Substantia nigra (tissue), 51 donors: ENCODE measurements at places on chromosomes 6 and 20.

- DNase-seq: no peak
Measured at GRCh38 chr6:132021552-132022375, 70.6 kb upstream of the CCN2 start.

DNA sequence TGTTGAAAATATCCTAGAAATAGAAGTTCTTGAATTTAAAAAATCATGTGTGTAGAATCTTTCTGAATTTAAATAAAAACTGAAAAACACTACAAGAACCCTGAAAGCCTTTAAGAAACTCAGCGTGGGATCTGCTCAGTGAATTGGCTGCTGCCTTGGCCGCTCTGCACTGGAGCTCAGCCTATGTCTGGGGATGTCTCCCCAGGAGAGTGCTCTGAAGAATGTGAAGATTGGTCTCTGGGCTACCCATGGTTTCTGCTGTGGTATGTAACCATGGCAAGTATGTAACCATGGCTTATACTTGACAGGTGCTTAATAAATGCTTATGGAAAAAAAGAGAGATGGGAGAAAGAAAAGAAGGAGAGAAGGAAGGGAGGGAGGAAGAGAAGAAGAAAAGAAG is 3.1 kb upstream of the RRAGD start:
- DNase-seq: no peak

DNA sequence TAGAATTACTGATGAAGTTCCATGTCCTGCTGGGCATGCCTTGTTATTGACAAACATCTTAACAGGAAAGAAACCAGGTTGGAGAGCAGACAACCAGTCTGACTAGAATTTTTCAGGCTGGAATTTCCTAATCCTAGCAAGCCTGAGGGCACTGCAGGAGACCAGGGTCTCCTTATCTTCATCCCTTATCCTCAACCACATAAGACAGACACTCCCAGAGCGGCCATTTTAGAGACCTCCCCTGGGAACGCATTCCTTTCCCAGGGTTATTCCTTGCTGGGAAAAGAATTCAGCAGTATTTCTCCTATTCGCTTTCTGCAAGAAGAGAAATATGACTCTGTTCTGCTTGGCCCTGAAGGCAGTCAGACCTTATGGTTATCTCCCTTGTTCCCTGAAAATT is 803.7 kb downstream of the GRIK2 start:
- no peak for DNase-seq

GRCh38 chr6:14765721-14766390 is 480.0 kb upstream of the JARID2 start:
- no peak for DNase-seq

GRCh38 chr20:53929974-53930650 is 140.3 kb downstream of the BCAS1 start:
- DNase-seq: no peak

DNA sequence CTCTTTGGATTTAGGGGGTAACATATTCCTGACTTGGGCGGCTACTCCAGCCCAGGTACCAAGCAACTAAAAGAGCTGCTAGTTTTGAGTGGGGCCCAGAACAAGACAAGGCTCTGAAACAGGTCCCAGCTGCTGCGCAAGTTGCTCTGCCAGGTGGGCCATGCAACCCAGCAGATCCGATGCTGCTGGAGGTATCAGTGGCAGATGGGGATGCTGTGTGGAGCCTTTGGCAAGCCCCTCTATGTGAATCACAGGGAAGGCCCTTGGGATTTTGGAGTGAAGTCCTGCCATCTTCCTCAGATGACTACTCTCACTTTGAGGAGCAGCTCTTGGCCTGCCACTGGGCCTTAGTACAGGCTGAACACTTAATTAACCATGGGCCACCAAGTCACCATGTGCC is 43.7 kb upstream of the VSX1 start:
- no peak for DNase-seq

DNA sequence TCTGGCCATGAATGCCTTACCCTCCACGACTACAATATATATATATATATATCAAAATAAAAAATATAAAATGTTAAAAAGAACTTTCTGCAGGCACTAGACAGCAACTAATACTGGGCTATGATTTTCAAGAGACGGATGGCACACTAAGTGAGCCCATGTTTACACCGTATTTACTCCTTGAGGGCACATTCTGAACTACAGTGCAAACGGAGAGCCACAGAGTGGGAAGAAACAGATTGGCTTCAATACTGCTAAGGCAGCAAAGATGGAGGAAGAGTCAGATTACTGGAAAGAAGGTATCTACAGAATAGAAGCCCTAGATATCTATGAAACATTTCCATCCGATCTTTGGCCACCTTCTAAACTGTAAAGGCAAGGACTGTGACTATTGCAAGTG is 330.3 kb downstream of the HTR1B start:
- DNase-seq: no peak

- DNase-seq: no peak
Measured at GRCh38 chr20:11195899-11196558, 522.2 kb upstream of the JAG1 start.

DNA sequence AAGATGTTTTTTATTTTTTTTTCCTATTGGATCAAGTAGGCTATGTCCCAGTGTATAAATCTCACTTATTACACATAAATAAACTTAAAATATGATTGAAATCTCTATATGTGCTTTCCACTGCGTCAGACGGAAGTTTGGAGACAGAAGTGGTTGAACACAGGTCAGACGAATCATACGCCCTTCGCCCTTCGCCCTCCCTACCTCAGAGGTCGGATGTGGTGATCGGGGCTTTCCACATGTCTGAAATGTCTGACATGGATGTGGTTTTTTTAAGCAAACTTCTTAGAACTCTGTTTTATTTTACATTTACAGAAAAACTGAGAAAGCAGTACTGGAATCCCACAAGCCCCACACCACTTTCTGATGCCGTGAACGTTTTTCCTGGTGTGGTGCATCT is 344.4 kb downstream of the THBS2 start:
- no peak for DNase-seq

GRCh38 chr6:16876201-16876600 is 114.9 kb upstream of the ATXN1 start:
- DNase-seq: no peak

DNA sequence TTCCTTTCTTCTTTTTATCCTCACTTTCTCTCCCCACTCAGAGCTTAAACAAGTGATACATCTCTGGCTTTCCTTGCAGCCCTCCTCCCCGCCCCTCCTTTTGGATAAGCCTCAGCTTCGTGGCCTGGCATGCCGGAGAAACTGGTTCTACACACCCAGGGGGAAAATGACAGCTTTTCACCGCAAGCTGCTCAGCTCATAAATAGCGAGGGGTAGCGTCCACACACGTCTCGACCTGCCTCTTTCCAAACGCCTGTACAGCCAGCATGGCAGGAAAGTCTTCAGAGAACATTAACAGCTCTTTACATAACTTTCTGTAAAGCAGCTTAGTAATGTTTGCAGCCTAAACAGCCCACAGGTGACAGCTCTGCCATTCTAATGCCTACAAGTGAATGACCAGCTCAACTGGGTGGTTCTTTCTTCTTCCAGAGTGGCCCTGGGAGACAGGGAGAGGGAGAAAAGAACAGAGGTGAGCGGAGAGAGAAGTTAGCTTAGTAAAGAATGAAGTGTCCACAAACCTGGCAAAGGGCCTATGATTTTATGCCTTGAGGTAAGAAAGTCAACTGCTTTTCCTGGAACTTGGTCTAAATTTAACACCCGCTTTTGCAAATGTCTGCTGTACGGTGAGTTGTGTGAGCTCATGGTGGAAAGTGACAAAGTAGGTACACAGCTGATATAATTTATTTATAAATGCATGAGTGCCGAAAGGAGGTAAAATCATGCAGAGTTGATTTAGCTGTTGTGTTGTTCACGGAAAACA is 251.5 kb downstream of the TFAP2A start:
- DNase-seq: no peak

DNA sequence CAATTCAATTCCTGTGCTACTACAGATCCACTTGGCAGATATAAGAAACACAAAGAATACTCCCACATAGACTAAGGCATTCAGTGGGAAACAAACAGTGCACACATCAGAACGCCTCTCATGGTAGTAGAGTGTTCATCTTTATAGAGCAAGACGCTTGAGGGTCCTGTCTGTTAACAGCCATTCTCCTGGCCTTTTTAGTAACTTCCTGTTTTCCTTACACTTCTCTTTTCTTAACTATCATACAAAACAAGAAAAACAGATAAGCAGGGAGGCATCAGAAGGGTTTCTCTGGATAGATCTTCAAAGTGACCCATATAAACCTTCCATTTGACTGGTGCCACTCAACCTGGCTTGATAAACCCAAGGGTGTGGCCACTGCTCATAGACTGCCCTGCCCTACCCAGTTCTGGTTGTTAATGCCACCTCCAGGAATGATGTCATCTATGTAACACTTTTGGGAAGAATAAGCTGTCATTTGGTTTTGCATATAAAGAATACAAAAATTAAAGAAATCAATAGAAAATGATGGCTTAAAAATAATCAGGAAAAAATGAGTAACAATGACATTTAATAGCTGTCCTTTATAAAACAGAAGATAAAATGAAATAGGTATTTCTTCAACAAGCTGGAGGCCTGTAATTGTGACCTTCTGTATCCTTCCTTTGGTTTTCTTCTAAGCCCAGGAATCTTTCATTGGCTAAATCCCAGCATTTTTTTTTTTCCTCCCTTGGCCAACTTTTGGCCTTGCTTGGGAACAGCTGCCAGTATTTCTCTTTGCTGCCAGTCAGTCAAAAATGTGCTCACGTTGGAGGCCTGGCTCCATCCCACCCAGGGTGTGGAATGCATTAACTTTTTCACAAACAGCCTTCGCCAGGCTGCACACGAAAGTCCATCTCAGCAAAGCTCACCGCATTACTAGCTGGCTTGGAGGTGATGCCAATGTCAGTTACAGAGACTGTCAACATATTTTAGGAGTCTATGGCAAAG is 103.5 kb downstream of the GJA10 start:
- no peak for DNase-seq

DNA sequence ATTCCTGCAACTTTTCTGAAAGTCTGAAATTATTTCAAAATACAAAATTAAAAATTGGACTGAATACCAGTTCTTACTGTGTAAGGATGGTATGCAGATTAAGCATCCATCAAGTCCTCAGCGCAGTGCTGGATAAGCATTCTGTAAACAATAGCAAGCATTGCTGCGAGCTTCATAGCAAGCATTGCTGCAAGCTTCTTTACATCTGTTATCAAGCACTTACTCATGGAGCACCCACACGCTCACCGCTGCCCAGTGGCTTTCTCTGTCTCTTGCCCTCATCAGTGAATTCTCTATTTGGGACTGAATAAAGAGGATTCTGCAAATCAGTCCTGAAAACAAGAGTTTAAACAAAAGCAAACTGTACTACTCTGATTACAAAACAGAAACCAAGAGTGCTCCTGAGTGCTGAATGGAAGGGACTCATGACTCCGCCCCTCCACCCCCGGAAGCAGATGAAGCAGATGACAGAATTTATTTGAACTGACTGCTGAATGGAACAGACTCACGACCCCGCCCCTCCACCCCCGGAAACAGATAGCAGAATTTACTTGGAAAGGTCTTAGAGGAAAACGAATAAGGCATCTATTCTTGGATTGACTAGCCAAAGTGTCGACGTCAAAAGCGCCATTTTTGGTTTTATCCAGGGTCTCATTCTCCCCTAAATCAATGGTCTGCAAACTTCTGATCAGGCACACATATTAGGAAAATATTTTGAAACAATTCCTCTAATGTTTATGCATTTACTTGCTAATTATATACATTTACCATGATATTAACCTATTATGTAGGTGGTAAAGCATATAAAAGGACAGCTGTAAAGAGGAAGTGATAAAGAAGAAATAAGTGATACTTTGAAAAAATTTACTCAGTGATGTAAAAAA is 22.1 kb upstream of the EYA2 start:
- DNase-seq: no peak

- no peak for DNase-seq
Measured at GRCh38 chr6:39411465-39411864, 89.0 kb upstream of the KCNK16 start.

- no peak for DNase-seq
Measured at GRCh38 chr6:121297694-121298093, 36.6 kb downstream of the TBC1D32 start.

GRCh38 chr6:21459641-21460040 is 133.9 kb upstream of the SOX4 start:
- DNase-seq: no peak

DNA sequence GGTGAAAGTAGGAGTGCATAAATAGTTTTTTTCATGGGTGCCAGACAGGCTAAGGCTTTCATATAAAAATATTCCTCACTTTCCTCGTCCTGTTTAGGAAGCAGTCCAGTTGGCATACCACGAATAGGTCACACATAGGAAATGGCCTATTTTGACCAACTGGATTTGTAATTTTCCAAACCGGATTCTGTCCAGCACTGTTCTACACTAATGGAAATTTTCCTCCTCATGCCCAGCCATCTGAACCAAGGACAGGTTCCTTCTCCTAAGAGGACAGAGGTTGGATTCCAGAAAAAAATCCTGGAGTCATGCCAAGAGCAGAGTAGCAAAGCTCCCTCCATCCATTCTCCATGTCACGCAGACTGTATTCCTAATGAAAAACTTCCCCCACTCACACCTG is 43.1 kb downstream of the PANK2 start:
- DNase-seq: no peak

GRCh38 chr6:96675597-96675996 is 112.7 kb downstream of the FHL5 start:
- DNase-seq: no peak

GRCh38 chr6:153898360-153899059 is 140.5 kb upstream of the OPRM1 start:
- DNase-seq: no peak

GRCh38 chr6:44263354-44264100 is 1.8 kb downstream of the NFKBIE start:
- DNase-seq: no peak

DNA sequence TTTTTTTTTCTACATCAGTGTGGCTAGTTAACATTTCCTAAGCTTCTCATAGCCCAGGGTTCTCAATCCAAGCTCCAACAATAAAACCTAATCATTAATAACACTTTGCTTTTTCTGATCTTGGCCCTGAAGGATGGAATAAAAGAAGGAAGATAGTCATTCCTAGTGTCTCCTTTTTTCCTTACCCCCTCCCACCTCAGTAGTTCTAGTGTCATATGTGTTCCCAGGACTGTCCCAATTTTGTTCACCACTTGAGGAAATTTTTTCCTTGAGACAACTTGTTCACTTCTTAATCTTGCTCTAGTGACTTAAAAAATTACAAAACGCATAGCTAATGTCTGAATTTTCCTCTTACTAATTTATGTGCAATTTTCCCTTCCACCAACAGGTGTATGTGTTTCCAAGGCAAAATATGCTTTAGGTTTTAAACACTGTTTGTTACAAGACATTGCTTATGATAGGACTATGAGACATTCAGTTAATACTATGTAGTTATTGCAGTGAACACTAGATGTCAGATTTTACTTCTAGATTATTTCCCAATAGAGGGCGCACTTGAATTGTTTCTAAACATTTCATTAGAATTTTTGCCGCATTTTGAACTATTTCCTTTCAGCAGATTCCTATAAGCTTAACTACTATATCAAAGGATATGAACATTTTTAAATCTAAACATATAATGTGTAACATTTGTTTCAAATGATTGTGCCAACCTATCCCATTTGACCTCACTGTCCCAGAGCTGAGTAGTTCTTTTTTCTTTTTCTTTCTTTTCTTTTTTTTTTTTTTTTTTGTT is 18.5 kb upstream of the C6orf141 start:
- no peak for DNase-seq

- no peak for DNase-seq
Measured at GRCh38 chr20:60262967-60263603, 304.9 kb downstream of the CDH26 start.
